KG1 (cell line): ENCODE measurements at places on chromosomes 4 and X.

DNA sequence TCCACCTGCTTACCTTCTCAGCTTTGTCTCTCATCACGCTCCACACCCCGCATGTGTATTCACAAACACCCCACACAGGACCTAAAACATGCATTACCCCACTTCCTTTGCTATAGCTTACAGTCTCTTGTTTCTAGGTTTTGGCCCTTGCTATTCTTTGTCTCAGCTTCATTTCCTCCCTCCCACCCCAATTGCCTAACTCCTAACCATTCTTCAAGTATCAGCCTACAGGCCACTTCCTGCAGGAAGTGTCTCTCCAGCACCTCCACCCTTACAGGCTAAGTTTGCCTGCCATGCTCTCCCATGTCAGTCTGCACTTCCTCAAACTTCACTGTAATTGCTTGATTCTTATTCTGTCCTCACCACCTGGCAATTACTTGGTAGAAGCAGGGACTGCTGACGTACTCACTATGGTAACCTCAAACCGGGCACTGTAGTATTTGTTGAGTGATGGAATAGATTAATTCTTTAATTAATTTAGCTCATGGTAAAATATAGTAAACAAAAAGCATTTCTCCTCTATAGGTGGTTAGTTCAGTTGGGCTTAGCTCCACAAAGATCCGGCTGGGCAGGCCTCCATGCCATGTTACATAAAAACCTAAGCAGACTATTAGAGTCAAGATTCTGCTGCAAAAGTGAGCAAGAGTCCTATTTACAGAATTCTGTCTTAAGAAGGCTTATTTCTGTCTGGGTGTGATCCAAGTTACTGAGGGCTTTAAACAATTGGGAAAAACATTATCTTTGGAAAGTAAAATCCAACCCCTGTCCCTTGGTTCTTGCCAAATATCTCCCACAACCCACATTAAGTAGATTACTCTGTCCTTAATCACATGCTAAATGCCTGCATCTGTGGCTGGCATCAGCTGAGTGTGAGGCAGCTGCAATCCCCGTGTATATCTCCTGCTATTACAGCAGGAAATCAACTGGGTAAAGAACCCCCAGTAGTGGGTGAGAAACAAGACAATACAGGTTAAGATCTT is 124.7 kb upstream of the CPEB2 start:
- peak; percentile 69 for DNase-seq

DNA sequence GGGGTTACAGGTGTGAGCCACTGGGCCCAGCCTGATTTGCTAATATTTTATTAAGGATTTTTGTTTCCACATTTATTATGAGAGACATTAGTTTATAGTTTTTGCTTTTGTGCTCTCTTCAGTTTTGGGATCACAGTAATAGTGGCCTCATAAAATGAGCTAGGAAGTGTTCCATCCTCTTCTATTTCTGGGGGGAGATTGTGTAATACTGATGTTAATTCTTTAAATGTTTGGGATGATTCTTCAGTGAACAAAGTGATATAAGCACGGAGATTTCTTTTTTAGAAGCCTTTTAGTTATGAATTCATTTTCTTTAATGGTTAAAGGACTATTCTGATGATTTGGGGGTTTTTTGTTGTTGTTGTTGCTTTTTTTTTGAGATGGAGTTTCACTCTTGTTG is 41.3 kb downstream of the RBMX start:
- DNase-seq = no peak

DNA sequence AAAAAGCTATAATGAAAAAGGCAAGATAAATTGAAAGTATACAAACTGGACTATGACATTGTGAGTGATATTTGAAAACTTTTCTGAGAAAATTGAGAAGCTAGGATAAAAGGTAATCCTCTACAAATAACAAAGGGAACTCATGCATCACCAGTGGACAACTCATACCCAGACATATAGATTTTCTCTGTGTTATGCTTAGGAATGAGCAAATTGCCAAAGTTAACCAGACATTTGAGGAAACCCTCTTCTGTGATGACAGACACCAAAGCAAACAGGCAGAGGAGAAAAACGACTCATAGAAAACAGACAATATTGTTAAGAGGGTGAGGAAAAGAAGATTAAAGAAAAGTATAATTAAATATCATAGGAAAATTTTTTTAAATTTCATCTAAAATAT is 186.5 kb downstream of the MAB21L2 start:
- DNase-seq = no peak

GRCh38 chr4:102298716-102299115 is 46.6 kb downstream of the SLC39A8 start:
- DNase-seq = no peak

DNA sequence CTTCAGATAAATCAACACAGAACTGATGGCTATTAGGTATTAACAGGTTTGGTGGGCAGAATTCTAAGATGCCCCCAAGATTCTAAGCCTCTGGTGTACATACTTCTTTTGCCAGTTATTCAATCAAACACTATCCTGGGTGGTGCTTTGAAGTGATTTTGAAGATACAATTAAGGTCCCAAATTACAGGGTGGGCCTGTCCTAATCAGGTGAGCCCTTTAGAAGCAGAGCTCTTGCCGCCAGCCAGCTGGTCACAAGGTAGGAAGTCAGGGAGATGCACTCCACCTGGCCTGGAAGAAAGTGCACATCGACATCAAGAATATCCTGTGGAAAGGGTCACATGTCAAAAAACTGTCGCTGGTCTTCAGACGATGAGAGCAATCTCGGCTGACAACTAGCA is 29.5 kb downstream of the ASB9 start:
- no peak for DNase-seq

- no peak for DNase-seq
Measured at GRCh38 chrX:10636337-10636736, 16.0 kb upstream of the MID1 start.

DNA sequence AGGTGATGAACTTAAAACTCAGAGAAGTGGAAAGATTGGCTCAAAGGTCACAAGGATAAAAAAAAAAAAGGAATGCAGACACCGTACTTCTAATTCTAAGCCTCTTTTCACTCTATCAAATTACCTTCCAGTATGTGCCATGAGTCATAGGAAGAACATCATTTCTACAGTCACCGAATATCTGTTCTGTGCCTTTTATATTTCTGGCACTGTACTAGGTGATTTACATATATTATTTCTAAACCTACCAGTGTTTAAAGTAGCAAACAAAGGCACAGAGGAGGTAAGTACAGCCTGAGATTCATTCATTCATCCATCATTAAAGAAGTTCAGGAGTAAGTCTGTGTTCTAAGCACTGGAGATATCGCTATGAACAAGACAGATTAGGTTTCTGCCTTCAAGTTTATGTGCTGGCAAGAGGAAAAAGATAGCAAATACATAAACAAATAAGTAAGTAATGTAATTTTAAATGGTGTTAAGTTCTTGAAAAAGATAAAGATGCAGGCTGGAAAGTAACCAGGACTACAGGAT is 65.3 kb downstream of the PALLD start:
- no peak for DNase-seq

GRCh38 chrX:19760841-19761512 is 126.4 kb downstream of the SH3KBP1 start:
- no peak for DNase-seq

GRCh38 chrX:17104433-17104832 is 158.0 kb downstream of the REPS2 start:
- DNase-seq = no peak

DNA sequence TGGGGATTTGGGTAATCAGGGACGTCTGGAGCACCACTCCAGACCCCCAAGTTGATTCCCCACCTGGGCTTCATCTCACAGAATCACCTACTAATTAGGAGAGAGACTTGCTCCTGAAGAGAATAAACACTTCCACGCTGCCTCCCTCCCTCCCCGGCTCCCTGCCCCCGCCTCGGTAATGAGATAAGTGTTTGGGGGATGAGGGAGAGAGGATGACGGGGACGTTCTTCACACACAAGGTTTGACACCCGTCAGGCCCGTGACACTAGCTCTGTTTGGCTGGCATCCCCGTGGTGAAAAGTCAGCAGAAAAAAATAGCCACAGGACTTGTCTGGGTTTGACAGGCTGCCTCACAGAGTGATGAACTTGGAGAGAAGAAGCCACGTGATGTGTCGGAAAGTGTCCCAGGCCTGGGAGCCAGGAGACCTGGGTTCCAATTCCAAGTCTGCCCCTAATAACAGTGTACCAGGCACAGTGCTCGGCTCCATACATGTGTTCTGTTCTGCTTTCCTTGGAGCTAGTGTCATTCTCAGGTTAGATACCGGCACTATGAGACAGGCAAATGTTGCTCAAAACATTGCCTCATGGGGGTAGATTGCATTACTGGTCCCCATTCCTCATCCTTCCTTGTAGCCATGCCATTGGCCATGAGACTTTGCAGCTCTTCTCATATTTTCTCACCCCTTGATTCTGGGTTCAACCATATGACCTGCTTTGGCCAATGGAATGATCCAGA is 578.0 kb downstream of the BCOR start:
- no peak for DNase-seq

- DNase-seq = no peak
Measured at GRCh38 chrX:30863974-30864373, 25.1 kb downstream of the TAB3 start.

DNA sequence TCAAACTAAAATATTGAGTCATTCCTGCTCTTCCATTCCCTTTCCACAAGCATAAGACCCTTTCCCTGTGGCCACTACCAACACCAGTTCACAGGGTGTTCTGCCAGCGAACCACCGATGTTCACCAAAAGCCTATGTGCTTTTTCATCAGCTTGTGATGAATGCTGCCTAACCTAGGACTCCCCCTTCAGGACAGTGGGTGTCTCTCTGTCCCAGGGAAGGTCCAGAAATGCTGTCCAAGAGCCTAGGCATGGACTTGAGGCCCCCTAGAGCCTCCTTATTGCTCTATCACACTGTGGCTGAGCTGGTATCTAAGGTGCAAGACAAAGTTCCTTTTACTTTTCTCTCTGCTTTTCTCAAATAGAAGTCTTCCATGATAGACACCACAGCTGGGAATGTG is 1015.6 kb downstream of the PCDH19 start:
- DNase-seq = no peak

- DNase-seq = no peak
Measured at GRCh38 chr4:79217025-79217424, 108.8 kb downstream of the NAA11 start.

DNA sequence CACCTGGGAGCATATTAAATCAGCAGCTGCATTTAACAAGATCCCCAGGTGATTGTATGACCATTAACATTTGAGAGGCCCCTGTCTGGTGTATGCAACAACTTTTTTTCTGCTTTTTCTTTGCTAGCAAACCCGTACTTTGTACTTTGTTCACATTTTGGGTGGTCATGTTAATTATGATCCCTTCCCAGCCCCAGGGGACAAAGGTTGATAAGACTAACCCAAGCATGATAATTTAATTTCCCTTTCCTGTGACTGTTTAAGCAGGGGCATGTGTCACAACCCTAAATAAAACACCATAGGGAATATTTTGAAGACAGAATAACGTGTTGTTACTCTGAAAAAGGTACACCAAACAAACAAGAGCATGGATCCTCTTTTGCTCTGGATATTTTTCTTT is 332.0 kb downstream of the PCDH18 start:
- DNase-seq = no peak

GRCh38 chr4:2104556-2105345 is 45.6 kb downstream of the NAT8L start:
- no peak for DNase-seq
